ENCODE measurements at places on chromosomes 3 and 15. TPM values are rescaled to one million over a fixed set of nuclear protein-coding genes. Genes with fewer than 3 reads are reported as not detected.
A peak's percentile ranks its signal among the peaks of the same experiment; 100 is the strongest.

- peaks cover 15% of the 10 kb centered on the region for H3K4me1 ChIP-seq
- H3K27me3 ChIP-seq: no peaks in the 10 kb centered on the region
- no peak overlapping the region for H3K4me3 ChIP-seq
- H3K27ac ChIP-seq: no peak overlapping the region
- no peak for DNase-seq
These were observed 13.5 kb upstream of the TTBK2 start for GRCh38 chr15:42933886-42934667.

GRCh38 chr3:98884675-98885371, 16.7 kb downstream of the DCBLD2 start:
- H3K27me3 ChIP-seq: no peaks in the 10 kb centered on the region
- DNase-seq: no peak
- H3K4me3 ChIP-seq: peak overlapping the region; percentile 62
- H3K4me1 ChIP-seq: peaks cover 47% of the 10 kb centered on the region
- H3K36me3 ChIP-seq: peaks cover 19% of the 10 kb centered on the region
- peak overlapping the region; percentile 94 for H3K27ac ChIP-seq

- no peaks in the 10 kb centered on the region for H3K36me3 ChIP-seq
- peak overlapping the region; percentile 60 for H3K4me3 ChIP-seq
- H3K27me3 ChIP-seq: peaks cover 10% of the 10 kb centered on the region
- no peak for DNase-seq
- H3K4me1 ChIP-seq: peaks cover 42% of the 10 kb centered on the region
- no peak overlapping the region for H3K27ac ChIP-seq
These were observed 43.2 kb downstream of the EPHB3 start for GRCh38 chr3:184604615-184605290.

The ZPLD1 gene
- not detected for total RNA-seq

DNA sequence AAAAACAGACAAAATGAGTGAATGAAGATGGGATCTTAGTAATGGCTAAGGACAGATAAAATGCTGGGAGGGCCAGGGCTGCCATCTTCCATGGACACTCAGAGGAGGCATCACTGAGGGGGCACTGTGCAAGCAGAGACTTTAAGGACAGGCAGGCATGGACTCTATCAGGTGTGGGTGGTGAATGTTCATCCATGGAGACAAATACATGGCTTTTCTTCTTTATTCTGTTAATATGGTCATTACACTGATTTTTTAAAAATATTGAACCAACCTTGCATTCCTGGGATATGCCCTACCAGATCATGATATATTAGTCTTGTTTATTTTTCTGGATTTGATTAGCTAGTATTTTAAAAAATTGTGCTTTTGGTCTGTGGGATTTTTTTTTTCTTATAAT, 12.2 kb downstream of the NUP210 start:
- DNase-seq: no peak
- no peaks in the 10 kb centered on the region for H3K27me3 ChIP-seq
- H3K27ac ChIP-seq: no peak overlapping the region
- no peak overlapping the region for H3K4me3 ChIP-seq
- H3K4me1 ChIP-seq: no peaks in the 10 kb centered on the region

GRCh38 chr3:148820361-148821245, 7.0 kb upstream of the CPB1 start:
- H3K27me3 ChIP-seq: peaks cover 4% of the 10 kb centered on the region
- H3K27ac ChIP-seq: no peak overlapping the region
- H3K4me3 ChIP-seq: no peak overlapping the region
- H3K4me1 ChIP-seq: peaks cover 11% of the 10 kb centered on the region
- no peak for DNase-seq

- H3K4me3 ChIP-seq: no peak overlapping the region
- no peak for DNase-seq
- no peaks in the 10 kb centered on the region for H3K27me3 ChIP-seq
- peaks cover 69% of the 10 kb centered on the region for H3K4me1 ChIP-seq
These were observed 69.3 kb downstream of the LRIG1 start for GRCh38 chr3:66431494-66431893.

DNA sequence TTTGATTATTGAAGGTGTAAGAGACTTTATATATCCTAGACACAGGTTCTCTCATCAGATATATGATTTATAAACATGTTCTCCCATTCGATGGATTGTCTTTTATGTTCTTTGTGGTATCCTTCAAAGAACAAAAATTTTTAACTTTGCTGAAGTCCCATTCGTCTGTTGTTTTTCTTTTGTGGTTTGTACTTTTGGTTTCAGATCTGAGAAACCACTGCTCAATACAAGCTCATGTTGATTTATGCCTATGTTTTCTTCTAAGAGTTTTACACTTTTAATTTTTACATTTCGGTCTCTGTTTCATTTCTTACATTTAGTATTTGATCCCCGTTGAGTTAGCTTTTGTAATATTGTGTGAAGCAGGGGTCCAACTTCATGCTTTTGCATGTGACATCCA, 103.3 kb upstream of the SPRED1 start:
- no peak overlapping the region for H3K4me3 ChIP-seq
- no peaks in the 10 kb centered on the region for H3K27me3 ChIP-seq
- peaks cover 18% of the 10 kb centered on the region for H3K4me1 ChIP-seq
- no peak overlapping the region for H3K27ac ChIP-seq
- H3K36me3 ChIP-seq: peaks cover 10% of the 10 kb centered on the region

The MESP2 gene
- total RNA-seq: not detected

The MORF4L1 gene
- 466 TPM for total RNA-seq

- H3K4me1 ChIP-seq: peaks cover 38% of the 10 kb centered on the region
- no peak overlapping the region for H3K4me3 ChIP-seq
- H3K27me3 ChIP-seq: no peaks in the 10 kb centered on the region
- H3K36me3 ChIP-seq: no peaks in the 10 kb centered on the region
- no peak overlapping the region for H3K27ac ChIP-seq
- DNase-seq: no peak
These were observed 27.6 kb downstream of the SUCNR1 start for GRCh38 chr3:151900884-151901643.

- peaks cover 7% of the 10 kb centered on the region for H3K27me3 ChIP-seq
- no peak overlapping the region for H3K27ac ChIP-seq
- no peaks in the 10 kb centered on the region for H3K4me1 ChIP-seq
- no peaks in the 10 kb centered on the region for H3K36me3 ChIP-seq
These were observed 26.4 kb upstream of the LRIG1 start for GRCh38 chr3:66527246-66527645.

The PRR20G gene
- total RNA-seq: not detected

GRCh38 chr3:72134989-72135451, 350.1 kb upstream of the PROK2 start:
- H3K27me3 ChIP-seq: peaks cover 43% of the 10 kb centered on the region
- H3K4me3 ChIP-seq: no peak overlapping the region
- no peaks in the 10 kb centered on the region for H3K4me1 ChIP-seq
- H3K36me3 ChIP-seq: no peaks in the 10 kb centered on the region
- H3K27ac ChIP-seq: no peak overlapping the region

The GNAT1 gene
- total RNA-seq: not detected

The TNNC1 gene
- total RNA-seq: 0.60 TPM

GRCh38 chr15:67564021-67564967, 21.8 kb downstream of the MAP2K5 start:
- peaks cover 4% of the 10 kb centered on the region for H3K4me1 ChIP-seq
- no peak overlapping the region for H3K27ac ChIP-seq
- no peaks in the 10 kb centered on the region for H3K27me3 ChIP-seq
- no peak overlapping the region for H3K4me3 ChIP-seq
- DNase-seq: no peak

The MUSTN1 gene
- total RNA-seq: 6.2 TPM

The RAB5A gene
- total RNA-seq: 84.8 TPM

DNA sequence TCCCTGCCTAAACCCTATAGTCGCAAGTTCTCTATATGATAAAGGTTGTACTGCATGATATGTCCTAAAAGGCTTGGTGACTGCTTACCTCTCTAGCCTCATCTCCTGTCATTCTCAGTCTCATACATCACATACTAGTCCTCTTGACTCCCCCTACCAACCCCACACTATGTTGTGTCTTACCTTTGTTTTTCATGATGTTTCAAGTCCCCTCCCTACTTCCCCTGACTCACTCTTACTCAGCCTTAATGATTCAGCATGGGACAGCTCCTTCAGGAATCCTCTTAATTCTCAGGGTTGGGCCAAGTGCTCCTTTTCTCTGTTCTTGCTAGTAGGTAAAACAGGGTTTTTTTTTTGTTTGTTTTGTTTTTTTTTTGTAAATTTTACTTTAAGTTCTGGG, 49.6 kb downstream of the SLMAP start:
- H3K27ac ChIP-seq: no peak overlapping the region
- H3K4me1 ChIP-seq: peaks cover 39% of the 10 kb centered on the region
- H3K4me3 ChIP-seq: no peak overlapping the region
- no peaks in the 10 kb centered on the region for H3K36me3 ChIP-seq
- H3K27me3 ChIP-seq: no peaks in the 10 kb centered on the region

DNA sequence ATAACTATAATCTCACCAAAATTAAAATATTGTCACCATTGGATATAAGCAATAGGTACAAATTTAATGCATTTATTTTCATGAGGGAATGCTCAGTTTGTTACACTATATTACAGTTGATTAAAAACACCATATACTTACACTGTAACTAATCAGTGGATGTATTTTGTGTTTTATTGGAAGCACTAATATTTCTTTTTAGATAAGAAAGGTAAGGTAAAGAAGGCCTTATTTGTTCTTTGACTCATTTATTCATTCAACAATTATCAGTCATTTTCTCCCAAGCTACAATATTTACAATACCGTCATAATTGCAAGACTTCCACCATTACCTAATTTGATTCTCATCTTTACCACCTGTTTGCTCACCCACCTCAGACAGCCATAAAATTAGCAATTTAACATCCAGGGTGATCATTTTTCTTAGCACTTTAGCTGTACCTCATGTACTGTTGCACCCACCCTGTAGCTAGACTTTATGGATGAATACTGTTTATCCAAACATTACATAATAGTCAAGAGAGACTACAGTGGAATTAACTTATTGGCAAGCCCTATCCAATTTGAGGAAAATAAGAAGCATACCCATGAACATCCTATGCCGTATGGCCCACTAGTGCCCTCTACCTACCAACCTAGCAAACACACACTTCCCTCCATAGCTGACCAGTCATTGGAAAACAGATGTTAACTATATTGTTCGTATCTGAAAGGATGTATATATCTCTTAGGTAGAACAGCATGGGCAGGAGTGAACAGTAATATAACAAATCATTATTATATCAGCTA, 229.6 kb downstream of the BBX start:
- no peaks in the 10 kb centered on the region for H3K4me1 ChIP-seq
- no peak overlapping the region for H3K27ac ChIP-seq
- H3K27me3 ChIP-seq: no peaks in the 10 kb centered on the region
- H3K36me3 ChIP-seq: peaks cover 7% of the 10 kb centered on the region

DNA sequence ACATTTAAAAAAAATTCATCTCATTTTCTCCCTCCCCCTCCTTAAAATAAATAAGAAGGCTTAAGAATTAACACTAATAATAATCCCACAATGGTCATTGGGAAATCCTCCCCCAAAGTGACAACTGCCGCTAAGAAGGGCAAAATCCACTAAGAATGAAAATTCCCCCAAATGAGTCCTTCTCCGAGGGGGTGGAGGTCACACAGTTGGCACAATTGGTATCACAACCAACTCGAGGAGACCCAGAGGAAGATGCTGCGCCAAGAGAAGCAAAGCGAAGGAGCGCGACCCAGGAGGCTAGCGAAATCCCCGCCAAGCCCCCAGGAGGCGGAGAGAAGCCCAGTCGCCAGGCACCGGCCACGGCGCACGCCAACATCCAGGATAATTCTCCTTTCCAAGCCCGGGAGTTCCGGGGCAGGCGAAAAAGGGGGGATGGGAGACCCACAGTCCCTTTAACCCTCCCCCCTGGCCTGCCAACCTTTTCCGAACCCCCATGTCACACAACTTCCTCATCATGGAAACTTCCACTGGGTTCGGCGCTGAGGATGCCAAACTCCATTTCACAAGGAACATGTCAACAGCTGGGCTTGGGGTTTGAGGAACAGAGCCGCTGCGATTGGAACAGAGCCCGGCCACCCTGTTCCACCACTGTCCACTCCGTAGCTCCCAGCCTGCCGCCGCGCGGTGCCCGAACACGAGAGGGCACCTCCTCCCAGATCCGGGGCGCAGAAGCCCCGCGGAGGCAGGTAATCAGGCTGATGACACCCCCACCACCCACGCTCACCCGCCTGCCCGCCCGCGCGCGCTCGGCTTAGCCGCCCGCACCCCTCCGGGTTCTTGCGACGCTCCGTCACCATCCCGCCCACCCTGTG, 668 bp downstream of the THRB start:
- H3K4me3 ChIP-seq: peak overlapping the region; percentile 98
- H3K36me3 ChIP-seq: peaks cover 4% of the 10 kb centered on the region
- H3K4me1 ChIP-seq: peaks cover 16% of the 10 kb centered on the region
- H3K27ac ChIP-seq: peak overlapping the region; percentile 80
- DNase-seq: peak; percentile 85
- peaks cover 15% of the 10 kb centered on the region for H3K27me3 ChIP-seq

DNA sequence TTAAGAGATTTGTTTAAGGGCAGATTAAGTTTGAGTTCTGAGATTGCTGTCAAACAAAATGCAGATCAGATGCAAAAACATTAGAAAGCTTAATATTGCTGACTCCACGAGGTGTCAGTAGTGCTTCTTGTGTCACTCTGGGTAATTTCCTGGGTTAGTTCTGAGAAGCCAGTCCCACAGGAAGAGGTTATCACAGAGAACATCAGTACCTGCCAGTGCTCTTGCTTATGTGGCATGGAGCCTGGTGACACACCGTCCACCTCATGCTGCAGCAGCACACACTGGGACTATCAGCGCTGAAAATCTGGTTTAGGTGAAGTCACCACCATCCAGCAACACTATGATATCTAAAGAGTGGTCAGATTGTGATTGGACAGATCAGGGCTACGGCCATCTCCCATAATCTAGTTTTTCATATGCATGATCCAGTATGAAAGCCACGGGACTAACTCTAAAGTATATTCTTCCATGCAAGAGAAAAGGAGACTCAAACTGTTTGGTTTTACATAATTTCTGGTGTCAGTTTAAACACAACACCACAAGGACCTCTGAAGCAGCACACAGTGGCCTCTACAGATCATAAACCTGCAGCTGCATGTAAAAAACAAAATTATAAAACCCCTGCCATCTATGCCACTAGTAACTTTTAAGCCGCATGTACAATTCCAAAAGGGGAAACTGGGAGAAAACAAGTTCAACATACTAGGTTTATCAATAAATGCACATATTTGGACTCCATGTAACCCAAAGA, 36.1 kb upstream of the MYO5C start:
- H3K27ac ChIP-seq: no peak overlapping the region
- H3K27me3 ChIP-seq: no peaks in the 10 kb centered on the region
- no peak overlapping the region for H3K4me3 ChIP-seq

GRCh38 chr3:43061101-43061895, 44.6 kb downstream of the POMGNT2 start:
- no peaks in the 10 kb centered on the region for H3K4me1 ChIP-seq
- no peak overlapping the region for H3K4me3 ChIP-seq
- H3K27ac ChIP-seq: no peak overlapping the region
- H3K36me3 ChIP-seq: no peaks in the 10 kb centered on the region

DNA sequence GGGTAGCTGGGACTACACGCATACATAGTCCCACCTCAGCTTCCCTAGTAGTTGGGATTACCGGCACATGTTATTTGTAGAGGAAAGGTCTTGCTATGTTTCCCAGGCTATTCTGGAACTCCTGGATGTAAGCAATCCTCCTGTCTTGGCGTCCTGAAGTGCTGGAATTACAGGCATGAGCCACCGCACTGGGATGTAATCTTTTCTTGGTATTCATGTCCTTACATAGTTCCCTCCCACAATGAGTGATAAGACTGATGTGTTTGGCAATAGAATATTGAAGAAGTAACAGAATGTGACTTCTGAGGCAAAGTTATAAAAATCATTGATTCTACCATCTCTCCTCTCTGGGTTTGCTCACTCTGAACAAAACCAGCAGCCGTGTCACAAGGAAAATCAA, 22.7 kb upstream of the ALCAM start:
- no peaks in the 10 kb centered on the region for H3K36me3 ChIP-seq
- no peaks in the 10 kb centered on the region for H3K27me3 ChIP-seq
- no peak overlapping the region for H3K27ac ChIP-seq
- H3K4me1 ChIP-seq: no peaks in the 10 kb centered on the region
- DNase-seq: no peak
- no peak overlapping the region for H3K4me3 ChIP-seq
